ENCODE measurements at places on chromosomes 4 and X.

DNA sequence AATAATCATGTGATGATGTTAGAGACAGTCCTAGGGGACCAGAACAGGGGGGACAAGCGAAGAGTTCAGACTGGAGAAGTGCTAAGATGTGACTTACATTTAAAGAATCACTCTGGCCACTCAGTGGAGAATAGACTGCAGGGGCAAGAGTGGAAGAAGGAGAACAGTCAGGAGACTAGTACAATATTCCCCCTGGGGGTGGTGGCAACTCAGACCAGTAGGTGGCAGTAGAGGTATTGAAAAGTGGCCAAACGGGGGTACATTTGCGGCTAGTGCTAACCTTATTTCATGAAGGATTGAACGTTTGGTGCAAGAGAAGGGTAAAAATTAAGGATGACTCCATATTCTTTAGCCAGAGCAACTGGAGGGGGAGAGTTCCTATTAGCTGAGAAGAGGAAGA is 2.7 kb upstream of the BMX start:
- peak; percentile 54 for DNase-seq

GRCh38 chr4:169557061-169557636 is 55.2 kb downstream of the NEK1 start:
- DNase-seq: no peak

DNA sequence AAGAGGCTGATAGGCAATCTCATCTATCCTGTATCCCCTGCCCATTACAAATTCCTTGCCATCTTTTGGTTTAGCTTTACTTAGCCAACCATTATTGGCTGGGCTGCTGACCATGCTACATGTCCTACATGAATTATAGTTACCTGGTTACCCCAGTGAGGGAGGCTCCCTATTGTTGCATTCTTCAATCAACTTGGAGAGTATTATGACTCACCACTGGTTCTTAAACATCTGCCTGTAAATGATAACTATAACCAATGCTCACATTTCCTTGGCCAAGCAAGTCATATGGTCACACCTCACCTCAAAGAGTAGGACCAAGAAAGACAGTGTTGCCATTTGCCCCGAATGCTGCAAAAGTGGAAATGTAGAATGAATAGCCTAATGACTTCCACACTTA is 297.6 kb downstream of the IL15 start:
- DNase-seq: no peak

- DNase-seq: no peak
These were observed 64.1 kb upstream of the GUCY1A1 start for GRCh38 chr4:155602351-155603140.

DNA sequence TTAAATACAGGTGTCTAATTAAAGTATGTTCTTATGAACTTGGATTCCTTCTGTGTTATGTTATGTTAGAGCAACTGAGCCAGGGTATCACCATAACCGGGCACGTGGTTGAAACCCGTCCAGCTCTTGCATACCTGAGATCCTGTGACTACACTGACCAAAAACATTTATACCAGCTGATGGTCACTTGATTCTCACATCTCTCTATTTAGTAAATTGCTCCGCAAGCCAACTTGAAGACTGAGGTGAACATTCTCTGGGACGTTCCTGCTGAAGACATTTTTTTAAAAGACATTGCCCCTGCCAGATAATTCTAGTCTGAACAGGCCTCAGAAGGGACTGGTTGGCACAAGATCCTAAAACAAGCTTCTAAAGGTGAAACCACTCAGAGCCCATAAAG is 550.0 kb upstream of the DIPK2B start:
- DNase-seq: no peak

DNA sequence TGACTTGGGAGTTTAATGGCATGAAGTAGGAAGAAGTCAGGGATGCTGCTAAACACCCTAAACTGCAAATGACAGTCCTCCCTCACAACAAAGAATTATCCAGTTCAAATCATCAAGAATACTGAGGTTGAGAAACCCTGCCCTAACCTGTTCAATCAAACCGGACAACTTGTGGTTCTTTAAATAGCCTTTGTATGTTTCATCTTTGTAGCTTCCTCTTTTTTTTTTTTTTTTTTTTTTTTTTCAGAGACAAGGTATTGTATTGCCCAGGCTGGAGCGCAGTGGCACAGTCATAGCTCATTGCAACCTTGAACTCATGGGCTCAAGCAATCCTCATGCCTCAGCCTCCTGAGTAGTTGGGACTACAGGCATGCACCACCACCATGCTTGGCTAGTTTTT is 52.5 kb upstream of the TTC29 start:
- no peak for DNase-seq

- DNase-seq: no peak
These were observed 36.7 kb downstream of the SLC4A4 start for GRCh38 chr4:71375494-71375893.

DNA sequence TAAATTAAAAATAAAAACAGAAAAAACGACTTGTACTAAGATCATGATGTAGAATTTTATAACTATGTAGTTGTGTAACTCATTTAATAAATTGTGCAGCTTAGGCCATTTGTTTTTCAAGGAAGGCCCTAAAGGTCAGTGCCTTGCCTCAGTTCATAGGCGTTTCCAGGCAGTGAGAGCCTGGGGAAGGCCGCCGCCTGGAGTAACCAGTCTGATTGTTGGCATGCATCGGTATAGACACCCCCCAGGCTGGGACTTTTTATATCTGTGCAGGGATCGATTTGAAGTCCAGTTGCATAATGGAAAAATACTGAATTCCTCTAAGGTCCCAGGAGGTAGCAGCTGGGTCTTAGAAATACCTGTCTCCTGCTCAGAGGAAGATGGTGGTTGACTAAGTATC is 77.2 kb downstream of the TMEM131L start:
- no peak for DNase-seq

GRCh38 chrX:70446380-70447350 is 2.0 kb downstream of the DLG3 start:
- DNase-seq: no peak

- DNase-seq: no peak
These were observed 608.0 kb downstream of the TLL1 start for GRCh38 chr4:166481055-166481454.

DNA sequence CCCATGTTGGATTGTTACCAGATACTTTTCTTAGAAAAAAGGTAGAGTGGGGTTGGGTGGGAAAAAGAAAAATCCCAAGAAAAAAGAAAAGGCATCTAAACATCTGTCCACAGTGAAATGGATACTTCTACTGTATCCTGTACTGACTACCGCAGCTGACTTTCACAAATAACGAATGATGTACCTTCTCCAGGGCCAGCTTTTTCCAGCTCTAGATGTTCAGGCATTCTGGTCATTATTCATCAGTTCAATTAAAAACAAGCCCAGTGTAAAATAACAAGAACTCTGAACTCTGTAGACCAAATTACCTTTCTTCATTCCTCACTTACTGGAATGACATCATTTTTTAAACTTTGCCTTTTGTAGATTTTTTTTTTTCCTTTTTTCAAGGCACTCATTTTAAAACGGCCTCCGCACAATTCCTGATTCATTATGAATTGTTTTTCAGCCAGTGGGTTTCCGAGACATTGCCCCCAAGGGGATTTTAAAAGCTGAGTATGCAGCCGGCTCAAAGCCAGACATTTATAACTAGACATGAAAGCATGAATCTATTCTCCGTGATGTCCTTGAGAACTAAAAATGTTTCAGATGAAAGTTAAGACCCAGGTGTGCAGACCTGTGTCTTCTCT is 113.5 kb downstream of the PRKX start:
- no peak for DNase-seq

GRCh38 chrX:44178274-44179053 is 165.0 kb downstream of the EFHC2 start:
- no peak for DNase-seq

GRCh38 chrX:2691543-2692220 is 587 bp downstream of the CD99 start:
- DNase-seq: peak; percentile 89

DNA sequence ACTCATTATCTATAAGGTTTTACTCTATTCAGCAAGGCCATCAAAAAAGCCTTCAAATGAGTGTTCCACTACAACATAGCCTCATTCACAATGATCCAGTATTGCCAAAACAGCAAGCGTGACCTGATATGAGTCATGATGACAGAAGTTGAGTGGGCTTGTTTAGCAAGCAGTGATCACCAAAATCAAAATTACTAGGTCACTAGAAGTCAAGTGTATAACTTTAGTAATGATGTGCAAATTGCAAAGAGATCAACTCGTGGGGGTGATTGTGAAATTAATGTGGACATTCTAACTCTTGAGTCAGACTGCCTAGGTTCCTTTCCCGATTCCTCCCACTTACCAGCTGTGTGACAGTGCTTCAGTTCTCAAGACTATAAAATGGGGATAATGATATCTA is 124.5 kb downstream of the CHM start:
- DNase-seq: peak; percentile 26

DNA sequence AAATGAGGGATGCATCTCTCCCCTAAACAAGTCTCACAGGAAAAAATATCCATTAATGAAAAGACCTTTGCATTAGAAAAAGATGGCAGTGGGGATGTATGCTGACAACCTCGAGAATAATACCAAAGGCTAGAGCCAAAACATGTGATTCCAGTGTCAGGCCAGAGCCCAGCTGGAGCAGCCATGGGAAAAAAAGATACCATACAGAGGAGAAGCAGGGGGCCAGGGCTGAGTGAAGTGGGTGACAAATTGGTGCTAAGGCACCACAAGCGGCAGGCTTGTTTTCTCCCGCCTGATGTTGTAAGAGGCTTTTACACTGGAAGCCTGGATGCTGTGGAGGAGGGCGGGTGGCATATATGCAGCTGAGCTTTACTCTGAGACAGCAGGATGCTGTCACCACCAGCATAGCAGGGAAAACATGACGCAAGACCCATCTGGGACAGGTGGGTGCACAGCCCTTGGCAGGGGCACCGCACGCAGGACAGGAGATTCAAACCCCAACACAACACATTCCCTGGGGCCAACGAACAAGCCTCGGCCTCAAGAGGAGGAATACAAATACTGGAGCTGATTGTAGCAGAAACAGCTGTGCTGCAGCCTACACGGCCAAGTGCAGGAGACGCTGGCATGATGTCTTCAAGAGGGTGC is 91.9 kb downstream of the TSPAN5 start:
- DNase-seq: no peak

DNA sequence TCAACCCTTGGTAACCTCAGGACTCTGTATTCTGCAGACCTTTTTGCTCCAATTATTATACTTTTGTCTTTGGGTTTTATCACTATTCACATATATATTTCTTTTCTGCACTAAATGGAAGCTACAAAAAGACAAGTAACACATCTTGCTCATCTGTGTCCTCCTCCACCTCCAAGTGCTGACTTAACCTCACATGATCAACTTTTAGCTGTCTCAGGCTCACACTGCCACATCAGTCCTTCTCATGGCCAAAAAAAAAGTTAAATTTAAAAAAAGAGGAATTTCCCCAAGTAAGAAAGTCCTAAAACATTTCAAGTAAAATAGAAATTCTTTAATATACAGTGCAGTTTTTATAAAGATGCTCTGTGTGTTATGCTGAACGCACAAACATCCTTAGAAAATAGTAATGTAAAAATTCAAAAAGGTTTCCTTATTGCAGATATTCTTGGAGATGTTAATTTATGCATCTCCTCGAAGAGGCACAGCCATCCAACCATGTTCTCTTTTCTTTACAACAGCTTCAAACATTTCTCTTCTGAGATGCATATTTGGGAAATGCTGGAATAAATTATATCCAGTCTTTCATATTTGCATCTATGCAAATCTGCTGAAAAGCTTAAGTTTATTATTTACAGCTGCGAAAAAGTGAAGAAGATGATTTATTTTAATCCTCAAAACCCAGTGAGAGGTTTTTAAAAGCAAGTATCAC is 37.6 kb downstream of the ARAP2 start:
- no peak for DNase-seq

DNA sequence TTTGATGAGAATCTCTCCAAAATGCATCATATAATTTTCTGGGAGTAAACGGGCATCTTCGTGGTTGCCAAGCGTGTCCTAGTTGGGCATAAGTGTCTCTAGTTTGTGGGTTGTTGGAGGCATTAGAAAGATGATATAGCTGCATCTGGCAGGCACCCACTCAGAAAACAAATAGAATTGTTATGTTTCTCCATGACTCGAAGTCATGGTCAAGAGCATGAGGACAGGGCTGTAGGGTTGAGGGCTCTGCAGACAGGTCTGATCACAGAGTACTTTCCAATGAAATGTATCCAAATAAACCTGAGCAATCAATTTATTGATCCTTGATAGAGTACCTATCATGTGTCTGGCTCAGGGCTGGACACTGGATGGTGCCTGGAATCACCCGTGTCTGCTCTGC is 82.7 kb downstream of the SORCS2 start:
- no peak for DNase-seq

DNA sequence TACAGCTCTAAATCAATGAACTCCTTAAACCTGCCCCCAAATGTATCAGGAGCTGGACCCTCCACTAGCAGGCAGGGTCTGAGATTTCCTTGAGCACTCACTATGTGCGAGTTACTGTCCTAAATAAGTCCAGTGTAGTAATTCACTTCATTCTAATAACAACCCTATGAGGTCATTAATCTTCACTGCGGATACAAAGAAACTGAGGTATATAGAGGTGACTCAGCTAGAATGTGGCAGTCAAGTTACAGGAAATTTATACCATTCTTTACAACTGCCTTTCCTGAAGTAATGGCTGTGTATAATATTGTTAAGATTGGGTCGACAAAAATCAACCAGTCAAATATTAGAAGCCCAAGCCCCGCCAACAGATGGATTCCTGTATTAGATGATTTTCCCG is 473.9 kb upstream of the FTHL17 start:
- DNase-seq: no peak

DNA sequence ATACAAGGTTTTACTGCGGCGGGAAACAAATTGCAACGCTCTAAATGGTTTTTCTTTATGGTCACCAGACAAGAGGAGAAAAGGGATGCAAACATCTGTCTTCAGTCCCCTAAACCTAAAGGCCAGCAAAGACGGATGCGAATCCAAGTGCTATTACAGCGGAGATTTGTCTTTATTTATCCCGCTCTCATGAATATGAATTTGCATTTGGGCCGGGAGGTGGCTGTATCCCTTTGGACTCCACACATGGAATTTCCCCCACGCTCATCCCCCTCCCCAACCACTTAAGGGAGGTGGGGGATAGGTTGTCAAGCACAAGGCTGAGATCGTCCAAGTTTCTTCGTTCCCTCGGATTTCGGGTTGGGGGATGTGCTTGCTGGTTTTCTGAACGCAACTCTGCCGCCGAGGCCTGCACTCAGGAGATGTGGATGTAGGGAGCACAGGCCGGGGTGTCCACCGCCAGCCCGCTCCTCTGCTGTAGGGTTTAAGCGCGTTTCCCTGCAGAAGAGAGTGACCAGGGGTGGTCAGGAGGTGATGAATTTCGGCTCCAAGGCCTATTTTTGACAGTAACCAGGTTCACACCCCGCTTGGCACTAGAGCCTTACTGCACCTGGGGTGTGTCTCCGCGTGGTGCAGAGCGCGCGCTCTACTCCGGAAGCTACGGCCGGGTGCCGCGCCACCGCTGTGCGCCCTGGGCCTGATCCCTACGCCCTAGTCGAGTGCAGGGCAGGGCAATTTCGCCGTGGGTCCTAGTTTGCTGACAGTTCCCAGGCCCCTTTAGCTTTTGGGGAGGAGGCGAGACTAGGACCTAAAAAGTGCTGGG is 2.3 kb upstream of the PHOX2B start:
- DNase-seq: peak; percentile 54

DNA sequence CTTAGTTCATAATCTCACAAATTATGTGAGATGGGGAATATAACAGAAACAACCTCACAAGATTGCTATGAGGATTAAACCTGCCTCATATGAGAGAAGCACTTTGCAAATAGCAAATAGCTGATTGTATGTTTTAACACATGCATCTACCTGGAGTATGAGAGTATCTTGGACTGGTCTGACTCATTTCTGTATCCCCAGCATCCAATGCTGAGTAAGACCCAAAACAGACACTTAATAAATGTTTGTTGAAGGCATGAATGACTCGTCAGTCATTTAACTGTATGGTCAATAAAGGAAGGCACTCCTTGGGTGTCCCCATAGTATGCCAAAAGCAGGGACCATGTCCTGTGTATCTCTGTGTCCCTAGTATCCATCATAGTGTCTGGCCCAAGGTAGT is 350.9 kb upstream of the F9 start:
- no peak for DNase-seq

All from upper lobe of left lung (tissue), 6 donors.